ENCODE measurements at places on chromosomes 2 and 18.

DNA sequence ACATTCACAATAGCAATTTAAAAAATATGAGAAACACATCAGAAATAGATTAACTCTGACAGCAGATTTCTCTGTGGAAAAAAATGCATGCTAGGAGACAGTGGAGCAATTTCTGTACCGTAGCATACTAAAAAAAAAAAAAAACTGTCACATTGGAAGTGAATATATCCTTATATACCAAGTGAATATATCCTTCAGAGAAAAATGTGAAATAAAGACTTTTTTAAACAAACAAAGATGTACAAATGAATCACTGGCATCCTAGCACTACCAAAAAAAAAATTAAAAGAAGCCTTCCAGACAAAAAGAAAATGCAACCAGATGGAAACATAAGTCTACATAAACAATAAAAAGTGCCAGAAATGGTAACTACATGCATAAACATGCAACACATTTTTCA, 169.4 kb downstream of the NBAS start:
- no peak for DNase-seq

GRCh38 chr18:44507729-44508325, 172.9 kb upstream of the SETBP1 start:
- no peak for DNase-seq

DNA sequence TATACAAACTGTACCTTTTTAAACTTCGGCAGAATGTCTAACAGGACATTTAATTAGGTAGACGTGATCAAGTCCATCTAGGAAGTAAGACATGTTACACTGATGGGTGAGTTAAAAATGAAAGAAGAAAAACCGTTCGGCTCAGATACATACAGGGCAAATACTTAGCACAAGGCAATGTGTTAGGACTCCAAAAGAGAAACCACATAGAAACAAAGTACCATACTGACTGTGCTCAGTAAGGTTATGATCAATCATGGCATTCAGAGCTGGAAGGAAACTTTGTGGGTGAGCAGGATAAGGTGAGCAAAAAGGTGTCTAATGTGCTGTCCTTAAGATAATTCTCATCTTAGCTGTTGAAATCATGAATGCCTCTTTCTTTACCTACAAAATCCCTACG, 211.9 kb downstream of the STK39 start:
- DNase-seq: no peak

GRCh38 chr2:62831729-62832128, 126.2 kb downstream of the EHBP1 start:
- no peak for DNase-seq

GRCh38 chr2:143530758-143531157, 401.5 kb downstream of the ARHGAP15 start:
- DNase-seq: no peak
